SHP77 (cell line): ENCODE measurements at places on chromosomes 1 and 21.

GRCh38 chr1:166153525-166154314 lies 13.1 kb downstream of the FAM78B start:
- no peak for DNase-seq

GRCh38 chr1:16925635-16926490 lies 4.1 kb downstream of the CROCC start:
- DNase-seq: no peak

- DNase-seq: no peak
Measured at GRCh38 chr1:205014783-205015182, 28.2 kb upstream of the CNTN2 start.

GRCh38 chr1:85259912-85260274 lies 431 bp upstream of the C1orf52 start:
- no peak for DNase-seq

- peak; percentile 35 for DNase-seq
Measured at GRCh38 chr1:21340230-21340945, 50.1 kb upstream of the ECE1 start.

DNA sequence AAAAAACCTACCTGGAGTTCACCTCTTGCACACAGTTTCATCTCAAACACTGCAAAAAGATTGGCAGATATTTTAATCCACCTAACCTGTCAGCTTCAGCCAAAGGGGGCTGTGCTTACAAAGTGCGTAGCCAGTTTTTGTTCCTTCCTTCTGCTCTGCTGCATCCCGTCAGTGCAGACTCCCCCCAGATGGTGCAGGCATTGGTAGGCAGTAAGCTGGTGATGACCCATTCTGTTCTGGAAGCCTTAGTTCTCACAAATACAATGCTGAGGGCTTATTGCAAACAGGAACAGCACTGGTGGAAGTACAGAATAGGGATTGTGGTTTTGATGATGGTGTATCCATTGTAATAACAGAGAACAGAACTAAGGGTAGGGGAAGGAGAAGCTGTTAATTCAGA lies 239.5 kb downstream of the RYR2 start:
- DNase-seq: no peak
